ENCODE measurements at places on chromosomes 6 and 20. TPM values are rescaled to one million over a fixed set of nuclear protein-coding genes. Genes with fewer than 3 reads are reported as not detected.

DNA sequence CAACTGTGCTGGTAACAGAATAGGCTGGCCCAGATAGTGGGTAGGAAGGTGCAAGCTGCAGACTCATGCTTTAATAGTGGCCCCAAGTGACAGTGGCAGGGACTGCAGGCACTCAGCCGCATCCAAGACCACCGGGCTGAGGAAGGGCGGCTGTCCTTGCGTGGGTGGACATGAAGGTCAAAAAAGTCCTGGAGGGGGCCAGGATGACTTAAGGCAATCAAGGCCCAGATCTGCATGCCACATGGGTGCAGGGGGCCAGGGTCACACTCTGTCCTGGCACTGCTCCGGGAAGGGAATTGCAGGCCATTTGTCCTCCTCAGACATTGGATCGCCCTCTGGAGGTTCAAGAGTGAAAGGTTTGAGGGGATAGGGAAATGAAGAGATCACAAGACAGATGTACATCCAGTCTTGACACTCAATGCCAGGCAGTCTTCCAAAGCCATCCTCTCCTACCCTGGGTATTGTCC, 10.4 kb upstream of the VNN2 start:
- peak; percentile 19 for DNase-seq

DNA sequence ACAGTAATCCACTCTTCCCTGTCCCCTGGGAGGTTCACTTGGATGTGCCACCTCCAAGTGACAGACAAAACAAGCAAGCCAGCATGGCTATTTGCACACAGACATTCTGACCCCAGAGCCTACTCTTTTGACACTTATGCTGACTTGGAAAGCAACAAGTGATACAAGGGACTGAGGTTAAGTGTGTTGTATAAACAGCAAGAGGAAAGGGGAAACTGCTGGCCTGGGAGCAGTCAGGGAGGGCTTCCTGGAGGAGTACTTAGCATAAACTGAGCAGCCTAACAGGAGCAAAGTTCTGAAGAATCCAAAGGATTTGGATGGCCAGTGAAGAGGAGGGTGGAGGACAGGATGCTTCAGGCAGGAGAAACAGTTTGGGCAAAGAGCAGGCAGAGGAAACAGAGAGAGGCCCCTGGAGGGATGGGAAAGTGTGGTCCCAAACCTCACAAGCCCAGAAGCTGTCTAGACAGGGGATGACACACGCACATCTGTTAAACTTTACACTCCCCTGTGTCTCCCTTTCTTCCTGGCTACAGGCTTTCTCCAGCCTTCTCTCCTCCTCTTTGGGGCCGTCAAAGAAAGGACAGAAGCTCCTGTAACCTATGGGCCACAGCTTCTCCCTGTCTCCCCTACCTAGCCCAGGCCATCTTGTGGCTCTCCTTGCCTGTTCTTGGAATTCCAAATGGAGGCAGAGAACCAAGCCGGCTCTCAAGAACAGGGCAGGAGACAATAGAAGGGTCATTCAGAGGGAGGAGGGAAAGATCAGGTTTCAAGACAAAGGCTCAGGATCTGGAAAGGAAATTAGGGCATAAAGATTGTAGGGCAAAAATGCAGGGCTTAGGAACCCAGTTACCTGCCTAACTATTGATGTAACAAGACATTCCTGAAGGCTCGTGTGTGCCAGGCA, 19.3 kb downstream of the SULF2 start:
- DNase-seq = no peak

OR12D3 gene
- total RNA-seq = not detected

AKAP7 gene
- total RNA-seq = 8.8 TPM

- no peak for DNase-seq
Observed at GRCh38 chr6:143064951-143065683, 4.4 kb downstream of the AIG1 start.

DNA sequence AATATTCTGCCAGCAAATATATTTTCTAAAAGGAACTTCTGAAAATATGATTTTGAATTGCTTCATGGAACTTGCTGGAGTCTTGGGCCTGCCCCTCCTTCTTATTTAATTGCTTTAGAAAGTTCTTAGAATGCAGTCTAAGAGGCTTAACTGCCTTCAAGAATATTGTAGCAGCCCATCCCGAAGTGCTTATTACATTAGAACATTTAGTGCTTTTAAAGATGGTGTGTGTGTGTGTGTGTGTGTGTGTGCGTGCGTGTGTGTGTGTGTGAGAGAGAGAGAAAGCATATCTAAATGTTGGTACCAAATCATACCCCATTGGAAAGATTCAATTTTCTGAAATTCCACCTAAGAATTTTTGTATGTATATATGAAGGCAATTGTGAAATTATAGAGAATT, 193.5 kb downstream of the SLC24A3 start:
- no peak for DNase-seq

GRCh38 chr6:148967541-148967956, 220.7 kb downstream of the UST start:
- no peak for DNase-seq

DNA sequence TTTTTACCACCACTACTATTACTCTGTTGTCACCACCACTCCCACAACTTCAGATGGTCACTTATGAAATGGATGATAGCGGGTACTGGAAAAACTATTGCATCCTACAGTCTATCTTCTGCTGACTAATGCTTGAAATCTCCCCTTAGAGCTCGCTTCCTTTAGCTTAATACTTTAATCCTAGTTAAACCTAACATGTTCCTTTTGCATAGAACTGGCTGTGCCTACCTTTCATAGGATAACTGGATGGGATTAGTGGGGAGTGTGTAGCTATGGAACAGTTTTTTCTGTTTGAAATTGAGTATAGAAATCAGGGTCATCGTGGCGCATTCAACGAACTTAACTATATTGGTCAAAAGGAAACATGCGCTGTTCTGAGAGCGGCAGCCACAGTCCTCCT, 294.7 kb downstream of the FARS2 start:
- no peak for DNase-seq

NSFL1C gene
- total RNA-seq = 64.8 TPM

DNA sequence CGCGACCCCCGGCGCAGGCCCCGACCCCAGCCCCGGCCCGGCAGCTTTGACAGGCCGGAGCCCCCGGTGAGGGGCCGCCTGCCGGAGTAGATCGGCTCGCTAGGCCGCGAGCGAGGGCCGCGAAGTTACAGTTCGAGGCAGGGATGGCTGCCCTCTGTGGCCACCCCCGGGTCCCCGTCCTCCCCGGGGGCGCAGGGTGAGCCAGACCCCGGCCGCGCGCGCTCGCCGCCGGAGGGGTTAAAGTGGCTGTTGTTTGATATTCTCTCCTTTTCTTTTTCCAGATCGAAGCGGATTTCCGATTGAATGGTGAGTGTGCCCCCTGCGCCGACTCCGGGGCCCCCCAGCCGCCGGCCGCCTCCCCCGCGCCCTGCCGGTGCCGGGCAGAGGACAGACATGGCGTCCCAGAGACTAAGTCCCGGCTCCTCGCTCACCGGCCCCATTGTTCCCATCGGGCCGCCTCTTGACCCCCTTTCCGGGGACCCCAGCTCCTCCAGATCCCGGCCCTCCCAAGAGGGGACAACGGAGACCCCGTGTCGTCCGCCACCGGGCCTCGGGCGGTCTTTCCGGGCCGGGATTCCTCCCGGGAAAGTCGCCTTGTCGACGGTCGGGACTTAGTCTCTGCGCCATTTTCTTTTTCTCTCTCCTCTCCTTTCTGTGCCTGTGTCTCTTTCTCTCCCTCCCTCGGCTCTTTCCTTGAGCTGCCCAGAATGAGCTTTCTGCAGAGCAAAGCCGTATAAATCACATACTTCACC, 704 bp downstream of the TOP1 start:
- DNase-seq = peak; percentile 26

TP53INP2 gene
- 2.6 TPM for total RNA-seq

DLK2 gene
- total RNA-seq = not detected

GRCh38 chr6:340186-340955, 48.1 kb downstream of the DUSP22 start:
- DNase-seq = no peak

TUBB1 gene
- not detected for total RNA-seq

- no peak for DNase-seq
Observed at GRCh38 chr20:60102665-60103210, 144.5 kb downstream of the CDH26 start.

DNA sequence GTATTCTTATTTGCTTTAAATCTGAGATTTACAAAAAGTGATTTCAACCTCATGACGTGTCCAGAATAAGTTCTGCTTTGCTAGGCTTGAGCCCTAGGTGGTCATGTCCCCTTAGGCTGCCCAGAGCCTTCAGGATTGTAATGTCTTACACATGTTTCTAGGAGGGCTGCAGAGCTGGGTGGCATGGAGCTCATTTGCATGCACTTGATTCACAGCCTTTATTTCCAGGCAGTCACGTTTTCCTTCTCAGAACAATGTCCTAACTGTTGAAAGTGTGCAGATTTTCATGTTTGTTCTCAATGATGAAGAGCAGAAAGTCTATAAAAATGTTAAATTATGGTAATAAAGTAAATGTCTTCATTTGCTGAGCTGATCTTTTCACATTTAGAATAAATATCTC, 448.6 kb upstream of the SOX4 start:
- no peak for DNase-seq

GRCh38 chr6:16514249-16514648, 247.0 kb downstream of the ATXN1 start:
- peak; percentile 47 for DNase-seq

DNA sequence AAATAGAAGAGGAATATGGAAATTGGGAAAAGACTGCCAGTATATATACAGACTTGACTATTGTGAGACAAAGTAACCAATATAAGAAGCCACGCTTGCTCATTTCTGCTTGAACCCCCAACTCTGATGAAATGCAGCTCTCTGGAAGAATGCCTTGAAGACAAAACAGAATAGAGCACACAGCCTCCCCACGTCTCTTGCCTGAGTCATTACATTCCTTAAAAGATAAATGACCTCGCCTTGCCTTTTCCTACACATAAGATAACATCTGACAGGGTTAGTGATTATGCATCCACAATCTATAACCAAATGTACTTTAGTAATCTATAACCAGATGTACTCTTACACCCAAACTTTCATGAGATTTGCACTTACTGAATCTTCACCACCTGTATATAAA, 141.1 kb upstream of the EEF1E1 start:
- DNase-seq = no peak

DNA sequence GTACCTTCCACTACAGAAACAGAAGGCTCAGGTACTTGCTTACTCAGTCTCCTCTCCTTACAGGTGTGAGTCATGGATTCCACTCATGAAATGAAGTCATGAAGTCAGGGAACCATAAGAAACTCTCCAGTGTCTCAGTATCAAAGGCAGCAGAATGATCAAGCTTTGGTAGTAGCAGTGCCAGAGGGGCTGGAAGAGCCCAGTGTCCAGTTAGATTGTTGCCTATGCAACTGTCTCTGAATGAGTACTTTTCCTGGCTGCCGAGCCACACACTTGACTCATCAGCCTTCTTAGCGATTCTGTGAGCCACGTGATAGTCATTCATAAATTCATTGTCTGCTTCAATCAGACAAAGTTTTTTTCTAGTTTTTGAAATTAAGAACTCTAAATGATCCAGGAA, 52.2 kb upstream of the DTNBP1 start:
- DNase-seq = no peak

DNA sequence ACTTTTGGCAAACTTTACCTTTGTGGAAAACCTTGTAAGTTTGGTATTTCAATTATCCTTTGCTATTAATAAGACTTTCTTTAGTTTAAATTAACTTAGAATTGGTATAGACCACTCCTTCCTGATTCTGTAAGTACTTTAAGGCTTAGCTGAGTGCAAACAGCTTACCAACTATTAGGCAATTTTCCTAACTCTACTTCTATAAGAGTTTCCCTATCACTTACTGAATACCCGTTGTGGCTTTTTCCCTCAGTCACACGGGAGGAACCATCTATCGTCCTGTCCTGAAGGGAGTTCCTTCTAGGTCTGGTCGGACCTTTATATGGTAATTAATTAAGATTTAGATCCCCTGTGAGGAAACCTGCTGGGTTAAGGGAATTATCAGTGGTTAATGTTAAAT, 9.6 kb downstream of the SLC35A1 start:
- DNase-seq = no peak

- no peak for DNase-seq
Observed at GRCh38 chr6:108407904-108408827, 113.3 kb downstream of the AFG1L start.

- DNase-seq = peak; percentile 70
Observed at GRCh38 chr6:36692220-36692619, 5.4 kb upstream of the RAB44 start.
